ENCODE measurements at places on chromosomes 6 and 20. TPM values are rescaled to one million over a fixed set of nuclear protein-coding genes. Genes with fewer than 3 reads are reported as not detected.
A peak's percentile ranks its signal among the peaks of the same experiment; 100 is the strongest.

Gene TPD52L1
- total RNA-seq = 41.0 TPM

Gene MYLK4
- total RNA-seq = 0.26 TPM

- no peaks in the 10 kb centered on the region for H3K36me3 ChIP-seq
- H3K4me1 ChIP-seq = no peaks in the 10 kb centered on the region
- DNase-seq = no peak
- no peak overlapping the region for H3K4me3 ChIP-seq
- H3K27me3 ChIP-seq = no peaks in the 10 kb centered on the region
- H3K27ac ChIP-seq = no peak overlapping the region
Observed at GRCh38 chr20:53296451-53297153, 297.0 kb downstream of the ZNF217 start.

GRCh38 chr6:170134471-170135440 is 156.1 kb downstream of the DLL1 start:
- no peaks in the 10 kb centered on the region for H3K36me3 ChIP-seq
- H3K4me1 ChIP-seq = no peaks in the 10 kb centered on the region
- DNase-seq = no peak
- no peak overlapping the region for H3K4me3 ChIP-seq
- H3K27me3 ChIP-seq = no peaks in the 10 kb centered on the region

DNA sequence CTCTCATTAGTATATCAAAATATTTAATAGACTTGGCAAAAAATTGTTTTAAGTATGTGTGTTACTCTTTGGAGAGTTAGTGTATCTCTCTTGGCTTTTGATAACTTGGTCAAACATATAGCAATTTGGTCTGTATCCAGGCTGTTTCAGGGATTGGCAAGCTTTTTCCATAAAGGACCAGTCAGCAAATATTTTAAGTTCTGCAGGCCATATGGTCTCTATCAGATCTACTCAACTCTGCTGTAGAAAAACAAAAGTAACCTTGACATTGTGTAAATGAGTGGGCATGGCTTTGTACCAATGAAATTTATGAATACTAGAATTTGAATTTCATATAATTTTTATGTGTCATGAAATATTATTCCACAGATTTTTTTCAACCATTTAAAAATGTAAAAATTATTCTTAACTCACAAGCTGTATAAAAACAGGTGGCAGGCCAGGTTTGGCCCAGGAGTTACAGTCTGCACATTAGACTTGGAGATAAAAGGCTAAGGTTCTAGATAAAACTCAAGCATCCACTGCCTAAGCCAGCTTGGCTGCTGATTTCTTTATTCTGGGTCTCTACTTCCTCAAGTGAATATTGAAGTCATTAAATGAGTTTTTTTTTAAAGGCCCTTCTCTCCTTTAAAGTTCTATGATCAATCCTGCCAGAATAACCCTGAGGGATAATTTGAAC is 13.7 kb downstream of the GSTA4 start:
- no peaks in the 10 kb centered on the region for H3K4me1 ChIP-seq
- peaks cover 6% of the 10 kb centered on the region for H3K36me3 ChIP-seq
- H3K4me3 ChIP-seq = no peak overlapping the region
- no peaks in the 10 kb centered on the region for H3K27me3 ChIP-seq
- no peak for DNase-seq

DNA sequence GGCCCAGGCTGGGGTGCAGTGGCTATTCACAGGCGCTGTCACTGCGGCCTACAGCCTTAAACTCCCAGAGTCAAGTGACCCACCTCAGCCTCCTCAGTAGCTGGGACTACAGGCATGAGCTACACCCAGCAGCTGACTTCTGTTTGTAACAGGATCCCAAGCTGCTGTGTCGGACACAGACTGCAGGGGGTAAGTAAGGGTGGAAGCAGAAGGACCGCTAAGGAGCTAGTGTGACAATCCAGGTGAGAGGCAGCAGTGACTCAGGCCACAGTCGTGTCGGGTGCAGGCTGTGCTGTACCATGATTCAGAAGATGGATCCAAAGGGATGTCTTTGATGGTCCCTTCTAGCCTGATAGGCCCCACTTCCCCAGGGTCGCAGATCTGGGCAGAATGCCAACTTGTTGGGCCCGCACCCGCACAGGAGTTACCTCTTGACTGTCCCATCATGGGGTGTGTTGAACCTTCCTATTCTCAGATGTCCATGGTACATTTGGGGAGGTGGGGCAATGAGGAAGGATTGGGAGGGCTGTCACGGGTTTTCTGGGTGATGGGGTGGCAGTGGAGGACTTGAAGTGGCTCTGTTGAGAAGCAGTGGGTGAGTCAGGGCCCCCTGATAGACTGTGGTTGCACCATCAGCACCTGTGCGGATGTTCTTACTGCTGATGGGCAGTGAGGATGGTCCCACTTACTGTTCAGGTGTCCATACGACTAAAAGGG is 25.3 kb downstream of the AAR2 start:
- peaks cover under 1% of the 10 kb centered on the region for H3K36me3 ChIP-seq
- no peaks in the 10 kb centered on the region for H3K4me1 ChIP-seq
- no peak for DNase-seq

DNA sequence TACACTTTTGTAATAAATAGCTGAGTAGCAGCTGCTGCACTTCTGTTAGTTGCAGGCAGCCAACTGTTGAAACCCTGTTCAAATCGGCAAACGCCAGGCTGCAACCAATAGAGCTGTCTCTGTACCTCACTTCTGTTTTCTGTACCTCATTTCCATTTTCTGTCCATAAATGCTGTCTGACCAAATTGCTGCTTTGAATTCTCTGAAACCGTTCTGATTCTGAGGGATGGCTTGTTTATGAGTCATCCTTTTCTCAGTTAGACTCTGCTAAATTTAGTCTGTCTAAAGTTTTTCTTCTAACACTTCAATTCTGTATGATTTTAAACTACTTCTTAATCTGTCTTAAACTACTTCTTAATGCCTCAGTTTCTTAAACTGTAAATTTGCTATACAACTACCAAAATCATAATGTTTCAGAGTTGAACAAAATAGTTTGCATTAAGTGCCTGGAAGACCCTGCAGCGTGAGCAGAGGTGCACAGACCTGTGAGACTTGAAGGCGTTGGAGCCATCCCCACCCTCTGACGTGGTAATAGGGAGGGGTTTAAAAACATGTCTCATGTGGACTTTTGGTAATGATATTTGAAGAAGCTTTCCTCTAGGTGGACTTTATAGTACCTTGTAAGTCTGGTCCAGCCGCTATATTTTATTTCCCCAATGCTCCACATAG is 9.6 kb downstream of the BTNL2 start:
- no peaks in the 10 kb centered on the region for H3K36me3 ChIP-seq
- H3K4me3 ChIP-seq = no peak overlapping the region
- peak; percentile 1 for DNase-seq
- H3K27me3 ChIP-seq = no peaks in the 10 kb centered on the region
- H3K27ac ChIP-seq = no peak overlapping the region

Data from fibroblast of lung (primary cell).